ENCODE measurements at places on chromosomes 12 and 14.

- DNase-seq: no peak
Measured at GRCh38 chr14:70064136-70064865, 124.5 kb downstream of the SLC8A3 start.

DNA sequence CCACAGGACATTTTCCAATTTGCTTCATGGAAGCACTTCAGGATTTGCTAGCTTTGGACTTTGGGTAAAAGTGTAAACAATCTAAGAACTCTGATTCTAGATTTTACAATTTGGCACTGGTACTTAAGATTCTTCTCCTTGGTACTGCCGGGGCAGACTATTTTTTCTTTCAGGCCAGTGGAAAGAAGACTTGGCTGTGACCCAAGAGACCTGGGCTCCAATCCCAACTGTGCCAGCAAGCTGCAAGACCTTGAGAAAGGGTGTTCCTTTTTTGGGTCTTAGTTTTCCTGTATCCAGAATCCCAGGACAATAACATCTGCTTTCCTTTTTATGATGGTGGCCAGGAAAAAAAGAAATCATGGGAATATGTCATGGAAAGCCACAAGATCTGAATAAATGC is 148.1 kb upstream of the CRY1 start:
- no peak for DNase-seq

DNA sequence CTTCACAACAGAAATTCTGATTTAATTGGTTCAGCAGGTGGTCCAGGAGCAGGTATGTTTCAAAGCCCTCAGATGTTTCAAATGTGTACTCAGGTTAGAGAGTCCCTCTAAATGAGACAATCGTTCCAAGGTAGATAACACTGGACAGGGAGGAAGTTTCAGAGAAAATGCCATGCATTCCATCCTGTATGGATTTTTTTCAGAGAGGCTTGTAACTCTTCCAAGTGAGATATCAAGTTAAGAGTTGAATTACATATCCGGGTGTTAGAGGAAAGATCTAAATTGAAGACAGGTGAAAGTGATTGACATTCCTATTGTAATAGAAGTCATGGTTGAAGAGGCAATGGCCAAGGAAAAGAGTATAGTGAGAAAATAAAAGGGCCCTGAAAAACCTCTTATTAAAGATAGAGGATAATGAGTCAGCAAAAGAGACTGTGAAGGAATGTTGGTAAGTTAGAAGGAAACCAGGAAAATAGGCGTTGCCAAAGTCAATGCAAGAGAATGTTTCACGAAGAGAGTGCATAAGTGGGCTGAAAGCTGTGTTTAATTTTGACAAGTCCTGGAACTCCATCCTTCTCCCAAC is 105.8 kb downstream of the BMP4 start:
- no peak for DNase-seq

- DNase-seq: no peak
Measured at GRCh38 chr14:79598339-79598738, 613.0 kb downstream of the DIO2 start.

DNA sequence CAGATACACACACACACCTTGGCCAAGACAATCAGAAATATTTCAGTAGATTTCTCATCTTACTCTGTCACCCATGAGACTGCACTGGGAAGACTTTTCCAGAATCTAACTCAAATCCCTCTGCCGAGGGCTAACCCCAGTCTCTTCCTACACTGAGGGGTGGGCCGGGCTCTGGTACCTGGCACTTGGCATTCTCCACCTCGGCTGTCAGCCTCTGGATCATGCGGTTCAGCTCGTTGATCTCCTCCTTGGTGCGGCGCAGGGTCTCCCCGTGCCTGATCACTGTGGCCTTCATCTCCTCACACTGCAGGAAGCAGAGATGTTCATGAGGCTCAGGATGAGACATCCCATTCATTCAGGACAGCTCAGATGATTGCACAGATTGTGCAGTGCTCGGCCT is 4.9 kb downstream of the KRT83 start:
- no peak for DNase-seq

GRCh38 chr12:52415870-52416750 is 10.0 kb upstream of the KRT82 start:
- DNase-seq: no peak

GRCh38 chr12:49233842-49234526 is 30.9 kb upstream of the TUBA1C start:
- peak; percentile 97 for DNase-seq

DNA sequence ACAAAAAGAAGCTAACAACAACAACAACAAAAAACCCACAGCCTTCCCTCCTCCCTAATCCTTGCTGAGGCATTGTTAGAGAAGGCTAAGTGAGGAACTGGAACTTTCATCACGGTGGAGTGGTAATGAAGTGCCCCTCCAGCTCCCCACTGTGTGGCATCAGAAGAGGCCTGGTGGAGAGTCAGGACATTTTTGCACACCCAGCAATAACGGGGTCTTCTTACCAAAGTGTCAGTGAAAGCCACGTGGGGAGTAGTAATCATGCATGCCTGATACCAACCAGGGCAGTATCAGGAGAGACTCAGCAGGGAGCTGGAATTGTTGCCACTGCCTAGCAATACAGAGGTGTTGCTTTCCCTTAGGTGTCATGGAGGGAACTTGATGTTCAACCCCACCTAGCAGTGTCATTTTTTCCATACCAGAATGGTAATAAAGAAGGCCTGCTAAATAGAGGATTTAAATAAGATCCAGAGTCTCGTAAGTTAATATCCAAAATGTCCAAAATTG is 299.7 kb upstream of the RGS6 start:
- no peak for DNase-seq

DNA sequence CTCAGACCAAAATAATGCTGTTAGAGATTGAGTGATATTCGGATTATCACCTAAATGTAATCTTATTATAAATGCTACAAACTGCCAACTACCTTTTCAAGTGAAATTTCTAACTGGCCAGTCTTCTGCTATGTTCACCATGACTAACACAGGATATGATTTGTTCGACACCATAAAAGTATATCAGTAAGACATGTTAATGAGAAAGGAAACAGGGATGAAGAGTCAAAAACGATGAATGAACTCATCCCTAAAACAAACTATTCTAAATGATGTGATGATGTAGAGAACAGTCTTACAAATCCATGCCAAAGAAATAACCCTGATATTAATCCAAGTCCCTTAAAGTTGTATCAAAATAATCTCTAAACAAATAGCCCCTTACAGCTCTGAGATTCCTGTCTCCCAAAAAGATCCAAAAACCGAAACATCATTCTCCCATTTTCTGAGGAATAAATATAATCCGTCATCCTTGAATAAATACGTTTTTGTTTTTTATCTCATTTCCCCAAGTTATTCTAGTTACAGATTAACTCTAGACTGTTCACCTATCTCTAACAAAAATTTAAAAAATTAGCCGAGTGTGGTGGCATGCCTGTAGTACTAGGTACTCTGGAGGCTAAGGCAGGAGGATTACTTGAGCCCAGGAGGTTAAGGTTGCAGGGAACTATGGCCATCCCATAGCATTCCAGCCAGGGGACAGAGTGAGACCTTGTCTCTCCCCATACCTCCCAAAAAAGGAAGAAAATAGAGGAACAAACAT is 9.1 kb downstream of the SCAF11 start:
- no peak for DNase-seq

DNA sequence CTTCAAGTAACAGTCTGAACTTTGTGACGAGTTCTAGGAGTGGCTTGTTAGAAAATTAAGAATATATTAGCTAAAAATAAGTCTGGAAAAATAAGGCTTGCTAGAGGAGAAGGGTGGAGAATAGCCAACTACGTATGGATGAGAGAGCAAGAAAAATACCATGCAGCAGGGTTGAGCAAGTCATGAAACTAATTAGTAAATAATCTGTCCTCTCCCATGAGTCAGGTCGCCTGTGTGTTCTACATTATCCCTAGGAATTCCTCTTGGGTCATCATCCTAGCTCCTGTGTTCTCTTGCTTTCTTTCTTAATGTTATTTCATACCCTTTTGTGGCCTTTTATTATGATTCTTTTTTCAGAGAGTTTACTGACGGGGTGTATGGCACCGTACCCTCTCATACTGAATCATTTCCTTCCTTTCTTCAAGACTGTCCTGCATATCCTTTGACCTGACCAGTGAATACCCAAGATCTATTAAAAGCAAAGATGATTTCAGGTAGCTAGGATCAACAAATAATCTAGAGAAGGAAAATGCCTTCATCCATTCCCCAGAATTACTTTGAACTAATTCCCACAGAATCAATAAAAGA is 177.2 kb upstream of the NPAS3 start:
- no peak for DNase-seq

DNA sequence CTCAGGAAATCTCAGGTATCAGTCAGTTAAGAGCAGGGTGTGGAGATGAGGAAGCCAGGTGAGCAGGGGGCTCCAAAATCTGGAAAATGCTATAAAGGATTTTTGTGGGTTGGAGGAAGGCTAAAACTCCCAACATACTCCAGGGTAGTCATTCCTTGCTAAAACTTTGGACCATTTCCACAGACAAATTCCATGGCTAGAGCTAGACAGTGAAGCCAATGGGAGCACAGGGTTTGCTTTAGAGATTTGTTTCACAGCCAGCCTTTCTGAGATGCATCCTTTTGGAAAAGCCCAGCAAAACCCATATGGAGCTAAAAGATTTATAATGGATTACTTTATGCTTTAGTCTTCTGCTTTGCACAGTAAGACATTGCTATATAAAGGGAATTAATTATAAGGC is 146.5 kb downstream of the SAMD4A start:
- DNase-seq: no peak

- DNase-seq: no peak
Measured at GRCh38 chr14:49951691-49952345, 58.9 kb downstream of the ARF6 start.

GRCh38 chr14:84864548-84865271 is 665.2 kb upstream of the FLRT2 start:
- no peak for DNase-seq

- no peak for DNase-seq
Measured at GRCh38 chr12:109868182-109869051, 11.9 kb downstream of the GLTP start.

DNA sequence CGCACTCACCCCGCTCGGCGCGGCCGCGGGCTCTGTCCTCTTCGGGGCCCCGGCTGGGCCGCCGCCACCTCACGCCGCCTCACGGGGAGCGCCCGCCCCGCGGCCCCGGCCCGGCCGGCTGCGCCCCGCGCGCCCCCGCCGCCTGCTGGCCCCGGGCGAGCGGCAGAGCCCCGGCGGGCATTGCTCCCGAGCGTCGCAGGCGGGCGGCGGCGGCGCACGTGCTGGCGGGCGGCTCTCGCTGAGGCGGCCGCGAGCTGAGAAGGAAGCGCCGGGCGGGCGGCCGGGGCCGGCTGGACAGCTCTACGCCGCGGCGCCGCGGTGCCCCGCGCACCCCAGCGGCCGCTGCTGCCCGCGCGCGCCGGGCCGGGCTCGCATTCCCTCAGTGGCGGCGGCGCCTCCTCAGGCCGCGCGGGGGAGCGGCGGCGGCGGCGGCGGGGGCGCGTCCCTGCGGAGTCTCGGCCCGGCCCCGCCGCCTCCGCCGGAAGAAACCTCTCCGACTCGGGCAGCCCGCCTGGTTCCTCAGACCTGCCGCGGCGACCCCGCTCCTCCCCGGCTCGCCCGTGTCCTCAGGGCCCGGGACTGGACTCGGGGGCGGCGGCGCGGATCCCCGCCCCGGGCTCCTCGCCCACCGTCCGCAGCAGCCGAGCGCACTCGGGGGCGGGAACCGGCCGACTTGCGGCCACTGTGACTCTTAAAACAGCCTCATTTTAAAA is at the start of gene PITPNM2:
TSS of gene PITPNM2 (minus strand) at position 347 of the 713 bp plus-strand sequence. CDS start 116,500 bp downstream, outside the sequence.
- no peak for DNase-seq

- DNase-seq: no peak
Measured at GRCh38 chr12:70317781-70318180, 48.3 kb upstream of the KCNMB4 start.

GRCh38 chr12:2673966-2674810 is 120.6 kb upstream of the FKBP4 start:
- DNase-seq: no peak

GRCh38 chr14:89500303-89500702 is 83.3 kb upstream of the FOXN3 start:
- DNase-seq: no peak

DNA sequence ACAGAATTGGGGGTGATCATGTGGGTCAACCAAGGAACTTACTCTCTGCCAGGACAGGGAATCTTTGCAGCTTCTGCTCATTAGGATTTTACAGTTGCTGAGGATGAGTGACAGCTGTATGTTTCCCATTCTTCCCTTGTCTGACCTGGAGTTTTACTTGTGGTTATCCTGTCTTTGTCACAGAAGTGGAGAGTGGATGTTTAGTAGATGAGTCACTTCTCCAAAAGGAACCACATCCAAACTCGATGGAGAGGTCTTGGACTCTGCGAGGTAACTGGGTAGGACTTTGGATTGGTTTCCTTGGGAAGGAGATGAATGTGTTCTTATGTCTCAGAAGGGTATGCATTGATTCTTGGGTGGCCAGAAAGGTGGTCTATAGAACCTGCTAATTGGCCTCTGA is 53.8 kb upstream of the USP44 start:
- DNase-seq: no peak

Data from NCI-H446 treated with DMSO at 0.1 percent for 48 hours (cell line).